Neural crest cell (in vitro differentiated cells): ENCODE measurements at places on chromosomes 7 and 10. TPM values are rescaled to one million over a fixed set of nuclear protein-coding genes. Genes with fewer than 3 reads are reported as not detected.

Gene TMEM270
- not detected in 2 replicates for total RNA-seq

DNA sequence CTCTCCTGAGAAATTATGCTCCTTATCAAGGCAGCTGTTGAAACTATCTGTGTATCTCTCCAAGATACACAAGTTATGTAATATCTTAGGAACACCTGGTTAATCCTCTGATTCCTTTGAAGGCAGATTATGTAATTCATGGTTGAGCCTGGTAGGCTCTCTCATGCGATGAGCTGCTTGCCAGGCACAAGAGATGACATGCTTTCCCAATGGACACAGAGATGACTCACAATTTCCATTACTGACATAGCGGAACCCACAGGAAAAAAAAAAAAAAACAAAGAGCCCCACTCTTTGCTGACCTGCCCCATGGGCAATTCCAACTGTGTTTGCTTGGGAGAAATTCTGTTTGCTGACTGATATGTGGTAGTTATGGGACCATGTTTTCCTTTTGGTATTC is 736.4 kb upstream of the PHF14 start:
- H3K27me3 ChIP-seq: no peaks in the 10 kb centered on the region
- DNase-seq: no peak
- H3K27ac ChIP-seq: peak overlapping the region; percentile 38
- H3K36me3 ChIP-seq: no peaks in the 10 kb centered on the region
- peaks cover 12% of the 10 kb centered on the region for H3K4me1 ChIP-seq
- H3K4me3 ChIP-seq: no peak overlapping the region

DNA sequence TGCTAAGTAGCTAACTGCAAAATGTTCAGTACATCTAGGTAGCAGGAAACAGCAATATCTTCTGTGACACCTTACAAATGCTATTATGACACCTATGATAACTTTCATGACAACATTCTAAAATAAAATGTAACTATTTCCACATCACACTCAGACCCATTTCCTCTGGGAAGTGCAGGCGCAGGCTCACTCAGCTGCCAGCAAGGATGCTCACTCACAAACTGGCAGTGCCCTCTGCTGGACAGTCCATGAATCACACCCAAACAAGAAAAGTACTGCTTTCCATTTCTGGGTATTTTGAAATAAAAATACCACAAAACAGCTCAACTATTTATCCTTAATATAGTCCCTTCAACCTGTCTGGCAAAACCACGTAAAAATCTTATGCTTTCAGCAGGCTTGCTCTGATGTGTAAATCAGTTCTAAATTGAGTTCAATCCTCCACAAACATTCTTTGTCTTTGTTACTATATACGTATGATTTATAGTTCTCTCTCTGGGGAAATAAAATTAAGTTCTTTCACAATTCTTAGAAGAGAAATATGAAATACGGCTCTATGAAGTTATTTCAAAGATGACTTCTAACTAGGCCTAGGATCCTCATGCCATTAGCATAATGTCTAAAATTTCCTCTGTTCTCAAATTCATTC is 176.6 kb downstream of the PARD3 start:
- no peaks in the 10 kb centered on the region for H3K36me3 ChIP-seq
- no peaks in the 10 kb centered on the region for H3K27me3 ChIP-seq
- peak; percentile 93 for DNase-seq
- H3K27ac ChIP-seq: no peak overlapping the region

- H3K27me3 ChIP-seq: peaks cover 88% of the 10 kb centered on the region
- peaks cover 29% of the 10 kb centered on the region for H3K4me1 ChIP-seq
- DNase-seq: no peak
Measured at GRCh38 chr7:129780974-129781927, 169.7 kb downstream of the NRF1 start.

Gene CDHR3
- 5.4 and 6.1 TPM in 2 replicates for total RNA-seq

GRCh38 chr10:35365994-35366393 is 29.7 kb downstream of the CCNY start:
- H3K4me3 ChIP-seq: no peak overlapping the region
- DNase-seq: no peak
- H3K27me3 ChIP-seq: no peaks in the 10 kb centered on the region
- peaks cover 11% of the 10 kb centered on the region for H3K4me1 ChIP-seq

Gene LOXL4
- total RNA-seq: 1.5 and 1.7 TPM in 2 replicates

DNA sequence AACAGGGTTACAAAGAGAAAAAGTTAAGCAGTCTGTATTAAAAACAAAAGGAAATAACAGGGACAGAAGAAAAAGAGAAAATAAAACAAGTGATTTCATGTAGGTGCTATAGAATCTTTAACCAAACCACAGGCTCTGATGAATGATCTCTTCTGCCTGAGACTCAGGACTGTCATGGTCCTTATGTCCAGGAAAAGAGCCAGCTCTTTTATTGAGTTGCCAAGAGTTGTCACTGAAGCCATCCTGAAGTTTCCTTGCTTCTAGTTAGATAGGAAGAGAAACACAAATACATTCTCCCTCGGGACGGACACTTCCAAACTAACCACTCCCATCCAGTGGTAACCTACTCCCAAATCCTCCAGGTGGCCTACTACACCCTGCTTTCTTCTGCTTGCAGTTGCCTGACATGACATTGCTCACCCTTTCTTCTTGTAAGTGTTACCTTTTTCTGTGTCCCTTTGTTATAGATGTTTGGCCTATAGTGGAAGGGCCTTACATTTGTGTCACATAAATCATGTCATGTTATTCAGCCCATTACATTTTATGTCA is 346.7 kb downstream of the NRG3 start:
- no peak overlapping the region for H3K27ac ChIP-seq
- H3K4me1 ChIP-seq: no peaks in the 10 kb centered on the region
- H3K27me3 ChIP-seq: no peaks in the 10 kb centered on the region
- H3K36me3 ChIP-seq: no peaks in the 10 kb centered on the region

- H3K36me3 ChIP-seq: peaks cover 4% of the 10 kb centered on the region
- no peaks in the 10 kb centered on the region for H3K27me3 ChIP-seq
- H3K4me3 ChIP-seq: no peak overlapping the region
- no peak for DNase-seq
- H3K27ac ChIP-seq: peak overlapping the region; percentile 29
Measured at GRCh38 chr7:116315293-116315692, 105.0 kb downstream of the TES start.

Gene PTPN20
- total RNA-seq: not detected in 2 replicates

Gene FAM24B
- not detected in 2 replicates for total RNA-seq

DNA sequence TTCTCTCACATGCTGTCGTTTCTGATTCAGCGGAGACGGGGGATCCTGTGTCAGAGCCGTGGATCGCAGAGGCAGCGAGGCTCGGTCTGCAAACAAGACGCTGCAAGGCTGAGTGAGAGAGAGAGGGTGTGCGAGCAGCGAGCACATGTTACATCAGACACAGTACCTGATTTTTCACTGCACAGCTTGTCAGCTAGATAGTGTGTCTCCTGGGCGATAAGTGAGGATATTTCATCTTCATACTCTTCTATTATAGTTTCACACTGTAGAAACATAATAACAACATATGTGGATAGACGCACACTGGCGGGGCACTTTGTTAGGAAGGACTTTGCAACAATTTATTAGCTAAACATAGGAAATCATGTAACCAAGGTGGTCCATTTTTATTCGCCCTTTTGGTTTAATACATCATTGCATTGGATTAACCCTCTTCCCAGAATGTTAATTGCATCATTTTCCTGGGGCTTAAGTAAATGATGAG is 39.5 kb downstream of the CNPY1 start:
- H3K4me1 ChIP-seq: peaks cover 38% of the 10 kb centered on the region
- no peak overlapping the region for H3K27ac ChIP-seq
- DNase-seq: peak; percentile 35
- H3K27me3 ChIP-seq: peaks cover 98% of the 10 kb centered on the region
- H3K36me3 ChIP-seq: no peaks in the 10 kb centered on the region

- no peaks in the 10 kb centered on the region for H3K36me3 ChIP-seq
- H3K27me3 ChIP-seq: peaks cover 89% of the 10 kb centered on the region
- peaks cover 10% of the 10 kb centered on the region for H3K4me1 ChIP-seq
- no peak overlapping the region for H3K27ac ChIP-seq
- H3K4me3 ChIP-seq: peak overlapping the region; percentile 84
Measured at GRCh38 chr10:98028168-98028770, 2.2 kb downstream of the CRTAC1 start.

- peaks cover 3% of the 10 kb centered on the region for H3K36me3 ChIP-seq
- H3K27me3 ChIP-seq: no peaks in the 10 kb centered on the region
- H3K27ac ChIP-seq: no peak overlapping the region
- DNase-seq: no peak
Measured at GRCh38 chr10:28503114-28503513, 29.8 kb upstream of the WAC start.

Gene EVX1
- 0.79 and 0.80 TPM in 2 replicates for total RNA-seq

DNA sequence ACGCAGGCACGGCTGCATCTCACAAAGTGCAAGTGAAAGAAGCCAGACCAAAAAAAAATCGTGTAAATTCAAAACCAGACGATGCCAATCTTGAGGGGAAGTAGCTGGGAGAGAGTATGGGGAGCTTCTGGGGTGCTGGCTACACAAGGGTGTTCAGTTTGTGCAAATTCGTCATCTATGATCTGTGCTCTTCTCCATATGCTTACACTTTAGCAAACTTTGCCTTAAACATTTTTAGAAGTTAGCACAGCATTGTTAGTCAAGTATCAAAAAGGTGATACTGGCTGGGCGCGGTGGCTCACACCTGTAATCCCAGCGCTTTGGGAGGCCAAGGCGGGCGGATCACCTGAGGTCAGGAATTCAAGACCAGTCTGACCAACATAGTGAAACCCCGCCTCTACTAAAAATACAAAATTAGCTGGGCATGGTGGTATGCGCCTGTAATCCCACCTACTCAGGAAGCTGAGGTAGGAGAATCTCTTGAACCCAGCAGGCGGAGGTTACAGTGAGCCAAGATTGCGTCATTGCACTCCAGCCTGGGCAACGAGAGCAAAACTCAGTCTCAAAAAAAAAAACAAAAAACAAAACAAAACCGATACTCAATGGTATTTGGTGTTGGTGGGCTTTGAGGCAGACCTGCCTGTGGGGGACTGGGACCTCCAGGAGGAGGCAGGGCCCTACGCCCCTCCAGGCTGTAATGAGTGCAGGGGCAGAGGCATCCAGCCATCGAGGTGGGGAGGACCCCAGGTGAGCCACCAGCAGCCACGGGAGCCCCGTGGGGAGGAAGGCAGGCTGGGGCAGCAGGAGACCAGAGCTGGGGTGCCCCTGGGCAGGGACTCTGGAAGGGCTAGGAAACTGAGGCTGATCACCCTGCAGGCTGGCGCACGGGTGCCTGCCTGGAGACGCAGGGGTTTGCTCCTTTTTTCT is 150.0 kb downstream of the PRKAG2 start:
- peak overlapping the region; percentile 41 for H3K27ac ChIP-seq
- DNase-seq: no peak
- H3K4me3 ChIP-seq: no peak overlapping the region
- H3K36me3 ChIP-seq: no peaks in the 10 kb centered on the region
- no peaks in the 10 kb centered on the region for H3K27me3 ChIP-seq

- H3K36me3 ChIP-seq: no peaks in the 10 kb centered on the region
- no peak overlapping the region for H3K27ac ChIP-seq
- no peak for DNase-seq
Measured at GRCh38 chr10:34670081-34670480, 145.0 kb downstream of the PARD3 start.

DNA sequence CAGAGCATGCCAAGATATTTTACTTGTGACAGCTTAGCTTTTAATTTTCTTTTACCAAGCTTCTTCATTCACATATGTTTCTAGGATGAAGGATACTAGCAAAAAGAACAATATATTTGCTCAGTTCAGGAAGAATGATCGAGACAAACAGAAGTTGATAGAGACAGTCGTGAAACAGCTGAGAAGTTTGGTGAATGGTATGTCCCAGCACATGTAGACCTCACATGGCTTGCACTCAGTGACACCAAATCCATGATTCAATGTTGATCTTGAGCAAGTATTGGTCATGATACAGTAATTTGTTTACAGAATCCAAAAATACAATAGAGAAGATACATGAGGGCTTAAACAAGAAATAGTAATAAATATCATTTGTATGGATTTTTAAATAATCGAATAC is 2.5 kb upstream of the CYP26C1 start:
- no peak overlapping the region for H3K27ac ChIP-seq
- no peak overlapping the region for H3K4me3 ChIP-seq
- H3K27me3 ChIP-seq: peaks cover 41% of the 10 kb centered on the region
- DNase-seq: no peak

GRCh38 chr7:49119706-49120105 is 195.4 kb downstream of the CDC14C start:
- H3K27me3 ChIP-seq: no peaks in the 10 kb centered on the region
- no peaks in the 10 kb centered on the region for H3K4me1 ChIP-seq
- H3K4me3 ChIP-seq: no peak overlapping the region
- H3K27ac ChIP-seq: no peak overlapping the region
- H3K36me3 ChIP-seq: no peaks in the 10 kb centered on the region
- no peak for DNase-seq

Gene RARRES2
- total RNA-seq: 24.4 and 26.3 TPM in 2 replicates

DNA sequence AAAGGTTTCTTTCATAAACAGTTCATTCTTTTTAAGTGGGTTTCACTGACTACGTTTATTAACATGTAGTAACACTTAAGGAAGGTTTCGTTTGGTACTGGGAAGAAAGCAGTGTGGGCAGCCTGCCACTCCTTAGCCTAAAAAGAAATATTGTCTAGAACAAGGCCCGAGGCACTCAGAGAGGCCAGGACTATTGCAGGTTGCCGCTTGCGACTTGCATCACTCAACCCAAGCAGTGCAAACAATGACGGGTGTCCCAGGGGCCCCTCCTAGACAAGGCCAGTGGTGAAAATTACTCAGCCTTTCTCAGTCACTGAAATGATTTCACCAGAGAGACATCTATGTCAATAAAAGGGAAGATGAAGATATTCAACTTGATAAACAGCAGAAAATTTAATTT is 243.9 kb downstream of the SNX13 start:
- no peaks in the 10 kb centered on the region for H3K27me3 ChIP-seq
- DNase-seq: peak; percentile 14
- H3K4me1 ChIP-seq: peaks cover 15% of the 10 kb centered on the region
- peak overlapping the region; percentile 69 for H3K4me3 ChIP-seq
- peaks cover 13% of the 10 kb centered on the region for H3K36me3 ChIP-seq

GRCh38 chr7:129197771-129198170 is 9.3 kb downstream of the SMO start:
- peaks cover 11% of the 10 kb centered on the region for H3K36me3 ChIP-seq
- H3K4me1 ChIP-seq: peaks cover 11% of the 10 kb centered on the region
- no peak overlapping the region for H3K4me3 ChIP-seq
- H3K27me3 ChIP-seq: no peaks in the 10 kb centered on the region
- no peak for DNase-seq
